Large intestine (tissue), 12 donors: ENCODE measurements at places on chromosomes 4 and X. TPM values are rescaled to one million over a fixed set of nuclear protein-coding genes. Genes with fewer than 3 reads are reported as not detected.
A peak's percentile ranks its signal among the peaks of the same experiment; 100 is the strongest.

DNA sequence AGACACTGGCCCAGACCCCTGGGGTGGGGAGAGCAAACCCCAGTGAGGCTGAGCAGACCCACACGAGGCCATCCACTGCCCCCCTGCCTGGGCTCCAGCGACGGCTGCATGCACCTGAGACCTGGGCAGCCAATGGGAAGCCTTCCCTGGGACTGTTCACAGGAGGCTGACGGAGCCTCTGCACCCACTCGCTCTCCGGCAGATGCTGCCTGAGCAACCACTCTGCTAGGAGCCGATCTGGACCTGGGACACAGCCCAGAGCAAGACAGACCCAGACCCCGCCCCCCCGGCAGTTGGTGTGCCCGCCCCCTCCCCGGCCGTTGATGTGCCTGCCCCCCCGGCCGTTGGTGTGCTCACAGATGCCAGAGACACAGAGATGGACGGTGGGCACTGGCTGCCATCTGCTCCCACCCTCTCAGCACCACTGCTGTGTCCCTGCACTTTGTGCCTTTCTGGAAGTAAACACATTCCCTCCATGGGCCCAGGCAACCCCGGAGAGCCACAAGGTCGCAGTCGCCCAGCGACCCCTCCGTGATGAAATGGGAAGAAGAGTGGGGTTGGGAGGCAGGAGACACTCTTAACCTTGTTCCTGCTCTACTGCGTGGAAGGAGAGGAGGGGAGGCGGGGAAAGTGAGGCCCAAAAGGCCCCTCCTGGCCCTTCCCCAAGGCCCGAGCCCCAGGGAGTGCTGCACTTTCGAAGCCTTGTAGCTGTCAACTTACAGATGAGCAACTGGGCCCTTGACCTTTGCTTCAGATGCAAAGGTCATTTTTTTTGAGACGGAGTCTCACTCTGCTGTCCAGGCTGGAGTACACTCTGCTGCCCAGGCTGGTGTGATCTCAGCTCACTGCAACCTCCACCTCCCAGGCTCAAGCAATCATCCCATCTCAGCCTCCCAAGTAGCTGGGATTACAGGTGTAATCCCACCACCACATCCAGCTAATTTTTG is 62.0 kb downstream of the ZFYVE28 start:
- no peak overlapping the region for H3K27ac ChIP-seq
- no peaks in the 10 kb centered on the region for H3K36me3 ChIP-seq

GRCh38 chr4:143564472-143564871 is 51.0 kb downstream of the SMARCA5 start:
- DNase-seq, result no peak
- H3K4me3 ChIP-seq, result no peak overlapping the region
- no peak overlapping the region for H3K27ac ChIP-seq
- H3K27me3 ChIP-seq, result no peaks in the 10 kb centered on the region

GRCh38 chr4:130703211-130703935 is 1607.4 kb downstream of the C4orf33 start:
- no peaks in the 10 kb centered on the region for H3K27me3 ChIP-seq
- H3K27ac ChIP-seq, result no peak overlapping the region
- H3K4me3 ChIP-seq, result no peak overlapping the region
- DNase-seq, result no peak
- no peaks in the 10 kb centered on the region for H3K36me3 ChIP-seq
- H3K4me1 ChIP-seq, result no peaks in the 10 kb centered on the region

DNA sequence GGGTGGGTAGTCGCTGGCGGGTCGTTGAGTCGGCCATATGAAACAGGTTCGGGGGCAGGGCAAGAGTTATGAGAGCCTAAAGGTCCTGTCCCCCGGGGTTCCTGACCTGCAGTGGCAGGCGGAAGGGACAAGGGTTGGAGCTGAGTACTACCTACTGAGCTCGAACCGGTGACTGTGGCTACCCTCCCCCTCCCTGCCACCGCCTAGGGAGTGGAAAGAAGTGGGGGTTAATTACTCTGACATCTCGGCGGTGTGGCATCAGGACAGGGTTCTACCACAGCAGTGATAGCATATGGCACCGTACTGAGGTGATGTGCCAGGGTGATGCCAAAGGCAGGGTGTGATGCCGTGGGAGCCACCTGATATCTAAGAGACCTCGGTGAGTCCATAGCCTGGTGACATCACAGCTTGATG is 307 bp downstream of the ATG4A start:
- peak overlapping the region; percentile 72 for H3K27ac ChIP-seq
- DNase-seq, result no peak
- no peaks in the 10 kb centered on the region for H3K27me3 ChIP-seq

- H3K4me3 ChIP-seq, result no peak overlapping the region
- H3K27ac ChIP-seq, result no peak overlapping the region
- peaks cover 39% of the 10 kb centered on the region for H3K36me3 ChIP-seq
Measured at GRCh38 chrX:48909703-48910294, 1.6 kb downstream of the SLC35A2 start.

DNA sequence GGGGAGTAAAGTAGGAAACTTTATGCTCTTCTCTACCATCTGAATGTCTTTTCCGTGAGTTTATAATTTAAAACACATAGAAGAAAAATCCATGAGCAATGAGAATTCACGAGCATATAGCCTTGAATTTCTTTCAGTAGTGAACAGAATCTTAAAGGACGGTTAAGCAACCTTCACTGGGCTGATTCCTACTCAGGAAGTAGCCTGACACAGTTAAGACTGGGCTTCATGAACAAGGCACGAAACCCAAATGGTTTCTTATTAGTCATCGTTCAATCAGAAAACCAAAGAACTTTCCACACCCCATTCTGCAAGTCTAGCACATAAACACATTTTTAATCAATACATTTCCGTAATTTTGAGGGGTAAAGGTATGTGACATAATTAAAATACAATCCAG is 95.8 kb downstream of the SH3KBP1 start:
- no peaks in the 10 kb centered on the region for H3K27me3 ChIP-seq
- H3K4me1 ChIP-seq, result no peaks in the 10 kb centered on the region
- no peak for DNase-seq
- no peak overlapping the region for H3K4me3 ChIP-seq

- no peak for DNase-seq
- H3K27ac ChIP-seq, result no peak overlapping the region
- no peak overlapping the region for H3K4me3 ChIP-seq
- no peaks in the 10 kb centered on the region for H3K27me3 ChIP-seq
Measured at GRCh38 chr4:164221631-164222030, 532.3 kb upstream of the SMIM31 start.

DNA sequence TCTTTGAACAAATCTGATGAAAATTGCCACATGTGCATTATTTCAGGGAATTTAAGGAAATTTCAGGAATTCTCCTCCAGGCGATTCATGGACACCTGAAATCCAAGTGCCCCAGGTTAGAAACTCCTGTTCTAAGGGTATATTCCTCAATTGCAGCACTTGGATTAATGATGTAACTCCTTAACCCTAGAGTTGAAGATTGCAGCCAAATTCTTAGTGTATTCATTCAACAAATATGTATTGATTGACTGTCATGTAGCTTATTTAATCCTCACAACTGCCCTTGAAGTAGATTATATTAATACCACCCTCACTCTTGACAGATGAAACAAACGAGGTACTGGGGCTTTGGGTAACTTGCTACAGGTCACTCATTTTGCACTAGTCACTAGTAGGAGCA is 11.3 kb downstream of the CETN2 start:
- H3K36me3 ChIP-seq, result no peaks in the 10 kb centered on the region
- DNase-seq, result no peak

DNA sequence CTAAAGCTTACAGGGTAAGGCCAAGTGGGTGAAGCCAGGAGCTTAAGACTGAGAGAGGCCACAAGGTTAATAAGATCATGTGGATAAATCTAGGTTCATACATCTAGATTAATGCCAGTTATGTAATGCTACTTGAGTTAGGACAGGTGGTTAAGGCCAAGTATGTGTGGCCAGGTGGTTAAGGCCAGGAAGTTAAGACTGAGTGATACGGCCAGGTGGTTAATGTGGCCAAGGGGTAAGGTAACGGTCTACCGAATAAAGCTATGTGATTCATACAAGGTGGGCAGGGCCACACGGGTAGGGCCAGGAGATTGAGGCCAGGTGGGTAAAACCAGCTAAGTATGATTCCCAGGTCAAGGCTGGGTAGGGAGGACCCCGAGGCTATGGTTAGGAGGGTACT is 223.0 kb downstream of the TACR3 start:
- no peaks in the 10 kb centered on the region for H3K36me3 ChIP-seq
- no peak for DNase-seq
- H3K4me3 ChIP-seq, result no peak overlapping the region
- no peaks in the 10 kb centered on the region for H3K27me3 ChIP-seq
- no peak overlapping the region for H3K27ac ChIP-seq

DNA sequence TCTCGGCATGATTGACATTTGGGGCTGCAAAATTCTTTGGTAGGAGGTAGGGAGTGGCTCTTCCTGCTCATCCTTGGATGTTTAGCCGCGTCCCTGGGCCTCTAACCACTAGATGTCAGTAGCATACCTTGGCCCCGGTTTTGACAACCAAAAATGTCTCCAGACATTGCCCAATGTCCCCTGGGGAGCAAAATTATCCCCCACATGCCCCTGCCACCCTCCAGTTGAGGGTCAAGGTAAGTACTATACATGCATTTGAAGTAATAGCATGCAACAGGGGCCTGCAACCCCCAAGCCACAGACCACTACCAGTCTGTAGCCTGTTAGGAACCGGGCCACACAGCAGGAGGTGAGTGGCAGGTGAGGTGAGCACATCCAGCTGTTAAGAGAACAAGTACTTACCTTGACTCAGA is 17.6 kb upstream of the KIAA1210 start:
- no peak for DNase-seq
- peaks cover 8% of the 10 kb centered on the region for H3K4me1 ChIP-seq
- H3K36me3 ChIP-seq, result no peaks in the 10 kb centered on the region
- H3K4me3 ChIP-seq, result no peak overlapping the region

- H3K4me1 ChIP-seq, result peaks cover 15% of the 10 kb centered on the region
- peak; percentile 98 for DNase-seq
- no peaks in the 10 kb centered on the region for H3K27me3 ChIP-seq
Measured at GRCh38 chr4:76830964-76831703, 66.8 kb downstream of the SOWAHB start.

DNA sequence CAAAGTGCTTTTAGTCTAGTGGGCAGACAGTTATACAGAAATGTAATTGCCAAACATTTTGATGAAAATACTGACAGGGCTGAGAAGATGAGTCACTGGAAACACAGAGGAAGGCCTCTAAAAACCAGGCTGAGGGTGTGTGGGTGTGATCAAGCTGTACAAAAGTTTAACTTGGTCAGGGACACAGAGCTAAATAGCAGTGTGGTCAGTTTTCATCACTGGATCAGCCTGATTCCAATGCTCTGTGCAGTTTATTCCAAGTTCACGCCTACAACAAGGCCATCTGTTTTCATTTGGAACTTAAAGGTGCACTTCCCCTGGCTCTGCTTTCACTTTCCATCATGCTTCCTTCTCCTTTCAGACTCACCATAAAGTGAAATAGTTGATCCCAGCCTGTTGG is 10.6 kb downstream of the CENPVL3 start:
- no peak for DNase-seq
- no peaks in the 10 kb centered on the region for H3K4me1 ChIP-seq
- no peaks in the 10 kb centered on the region for H3K27me3 ChIP-seq
- H3K27ac ChIP-seq, result no peak overlapping the region
- H3K4me3 ChIP-seq, result no peak overlapping the region
- no peaks in the 10 kb centered on the region for H3K36me3 ChIP-seq

GRCh38 chrX:110796407-110796697 is 735 bp upstream of the CHRDL1 start:
- no peak overlapping the region for H3K27ac ChIP-seq
- peak; percentile 1 for DNase-seq
- peaks cover 13% of the 10 kb centered on the region for H3K27me3 ChIP-seq
- no peak overlapping the region for H3K4me3 ChIP-seq
- no peaks in the 10 kb centered on the region for H3K4me1 ChIP-seq

GRCh38 chr4:74319470-74319869 is 11.2 kb downstream of the EPGN start:
- H3K36me3 ChIP-seq, result no peaks in the 10 kb centered on the region
- DNase-seq, result no peak
- no peak overlapping the region for H3K27ac ChIP-seq

- no peak overlapping the region for H3K4me3 ChIP-seq
- no peaks in the 10 kb centered on the region for H3K36me3 ChIP-seq
- no peaks in the 10 kb centered on the region for H3K27me3 ChIP-seq
- H3K27ac ChIP-seq, result no peak overlapping the region
- no peak for DNase-seq
Measured at GRCh38 chr4:87270825-87271224, 50.4 kb upstream of the KLHL8 start.

DNA sequence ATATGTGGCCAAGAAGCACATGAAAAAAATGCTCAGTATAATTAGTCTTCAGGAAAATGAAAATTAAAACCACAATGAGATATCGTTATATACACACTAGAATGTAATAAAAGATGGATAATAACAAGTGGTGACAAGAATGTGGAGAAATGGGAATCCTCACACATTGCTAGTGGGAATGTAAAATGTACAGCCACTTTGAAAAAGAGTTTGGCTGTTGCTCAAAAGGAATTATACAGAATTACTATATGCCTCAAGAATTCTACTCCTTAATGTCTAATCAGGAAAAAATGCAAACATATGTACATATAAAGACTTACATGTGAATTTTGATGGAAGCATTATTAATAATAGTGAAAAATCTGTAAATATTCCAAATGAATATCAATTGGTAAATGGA is 102.2 kb downstream of the SPCS3 start:
- no peak overlapping the region for H3K4me3 ChIP-seq
- H3K36me3 ChIP-seq, result no peaks in the 10 kb centered on the region
- no peak overlapping the region for H3K27ac ChIP-seq
- H3K4me1 ChIP-seq, result no peaks in the 10 kb centered on the region
- H3K27me3 ChIP-seq, result no peaks in the 10 kb centered on the region
- DNase-seq, result no peak

GRCh38 chrX:138748480-138748879 is 37.0 kb upstream of the FGF13 start:
- H3K27me3 ChIP-seq, result no peaks in the 10 kb centered on the region
- H3K27ac ChIP-seq, result no peak overlapping the region
- no peak for DNase-seq
- H3K36me3 ChIP-seq, result no peaks in the 10 kb centered on the region
- H3K4me3 ChIP-seq, result no peak overlapping the region

- no peak overlapping the region for H3K4me3 ChIP-seq
- H3K4me1 ChIP-seq, result peaks cover 21% of the 10 kb centered on the region
- DNase-seq, result no peak
- H3K27me3 ChIP-seq, result no peaks in the 10 kb centered on the region
- H3K36me3 ChIP-seq, result peaks cover 33% of the 10 kb centered on the region
Measured at GRCh38 chr4:7808752-7809151, 130.9 kb downstream of the AFAP1 start.

Gene KCNIP4
- polyA plus RNA-seq, result 7.5 TPM

Gene GAGE12F
- polyA plus RNA-seq, result not detected

Gene HAND2
- 37.1 TPM for polyA plus RNA-seq

Gene ZNF157
- 0.27 TPM for polyA plus RNA-seq

Gene MAGEE2
- polyA plus RNA-seq, result 0.37 TPM

Gene PNCK
- polyA plus RNA-seq, result 128 TPM

Gene TMEM31
- polyA plus RNA-seq, result 0.43 TPM

Gene S100G
- 18.2 TPM for polyA plus RNA-seq

Gene FAM149A
- polyA plus RNA-seq, result 11.8 TPM

Gene AMER1
- polyA plus RNA-seq, result 5.1 TPM

Gene TENM3
- 11.9 TPM for polyA plus RNA-seq
